ENCODE measurements at places on chromosomes 11 and 22.

- no peak for DNase-seq
Observed at GRCh38 chr11:72030472-72031045, 31.9 kb downstream of the IL18BP start.

GRCh38 chr22:24424901-24425775, 2.3 kb upstream of the ADORA2A start:
- DNase-seq: no peak

- DNase-seq: no peak
Observed at GRCh38 chr11:64976651-64977050, 4.7 kb upstream of the MAJIN start.

DNA sequence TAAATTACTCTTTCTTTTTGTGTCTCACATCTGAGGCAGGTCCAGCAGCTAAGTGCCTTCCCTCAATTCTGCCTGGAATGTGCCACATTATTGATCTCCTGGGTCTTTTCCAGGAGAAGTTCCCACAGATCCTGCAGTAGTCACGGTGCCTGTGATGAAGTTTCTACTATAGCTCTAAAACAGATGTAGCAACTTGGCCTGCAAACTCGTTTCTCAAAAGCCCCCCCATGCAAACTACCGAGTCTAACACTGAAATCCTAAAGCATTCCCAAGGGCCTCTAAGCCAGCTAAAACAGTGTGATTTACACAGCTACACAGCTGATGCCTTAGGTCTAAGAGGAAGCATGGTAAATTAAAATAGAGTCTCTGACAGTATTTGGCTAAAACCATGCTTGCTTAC, 54.3 kb downstream of the DDI1 start:
- DNase-seq: no peak

DNA sequence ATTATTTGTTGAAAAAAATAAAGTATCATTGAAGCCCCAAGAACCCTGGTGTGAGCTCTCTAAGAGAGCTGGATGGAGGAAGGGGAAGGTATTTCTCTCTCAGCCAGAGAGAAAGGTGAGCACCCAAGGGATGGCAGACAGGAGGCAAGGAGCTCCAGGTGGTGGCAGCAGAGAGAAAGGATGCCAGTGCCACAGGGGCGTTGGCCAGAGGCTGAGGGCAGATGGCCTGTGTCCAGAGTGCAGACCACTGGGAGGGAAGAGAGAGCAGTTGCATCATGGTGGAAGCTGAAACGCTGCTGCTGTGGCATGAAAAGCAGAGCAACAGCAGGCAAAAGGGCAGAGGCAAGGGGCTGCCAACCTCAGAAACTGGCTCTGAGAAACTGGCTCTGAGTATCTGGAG, 8.5 kb downstream of the SPON1 start:
- DNase-seq: no peak

- no peak for DNase-seq
Observed at GRCh38 chr11:118653684-118654390, 25.6 kb downstream of the TREH start.

DNA sequence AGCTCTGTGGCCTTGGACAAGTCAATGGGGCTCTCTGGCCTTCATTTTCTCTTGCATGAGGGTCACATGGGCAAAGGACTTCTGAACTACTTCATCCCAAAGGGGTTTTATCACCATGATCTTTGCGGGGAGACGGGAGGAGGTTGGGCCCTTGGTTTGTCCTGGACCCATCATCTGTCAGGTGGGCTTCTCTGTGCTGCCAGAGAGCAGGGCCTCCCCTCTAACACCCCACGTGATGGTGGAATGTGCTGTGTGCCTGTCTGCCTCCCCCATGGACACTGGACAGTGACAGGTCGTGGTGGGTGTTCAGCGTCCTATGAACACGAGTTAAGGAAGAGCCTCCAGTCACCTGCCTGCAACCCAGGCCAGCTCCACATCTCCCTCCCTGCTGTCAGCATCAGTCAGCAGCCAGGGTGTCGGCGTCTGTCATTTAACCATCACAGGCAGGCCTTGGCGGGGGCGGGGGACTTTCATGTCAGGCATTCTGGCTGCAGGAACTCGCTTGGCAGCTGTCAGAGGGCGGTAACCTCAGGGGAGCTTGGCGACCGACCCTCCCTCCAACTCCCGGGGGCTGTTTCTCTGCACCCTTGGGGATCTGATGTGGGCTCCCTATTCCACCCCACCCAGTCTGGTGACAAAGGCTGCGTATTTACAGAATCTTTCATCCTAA, 2.6 kb upstream of the SUN2 start:
- peak; percentile 78 for DNase-seq

- DNase-seq: no peak
Observed at GRCh38 chr22:35463231-35463933, 63.4 kb downstream of the MCM5 start.

DNA sequence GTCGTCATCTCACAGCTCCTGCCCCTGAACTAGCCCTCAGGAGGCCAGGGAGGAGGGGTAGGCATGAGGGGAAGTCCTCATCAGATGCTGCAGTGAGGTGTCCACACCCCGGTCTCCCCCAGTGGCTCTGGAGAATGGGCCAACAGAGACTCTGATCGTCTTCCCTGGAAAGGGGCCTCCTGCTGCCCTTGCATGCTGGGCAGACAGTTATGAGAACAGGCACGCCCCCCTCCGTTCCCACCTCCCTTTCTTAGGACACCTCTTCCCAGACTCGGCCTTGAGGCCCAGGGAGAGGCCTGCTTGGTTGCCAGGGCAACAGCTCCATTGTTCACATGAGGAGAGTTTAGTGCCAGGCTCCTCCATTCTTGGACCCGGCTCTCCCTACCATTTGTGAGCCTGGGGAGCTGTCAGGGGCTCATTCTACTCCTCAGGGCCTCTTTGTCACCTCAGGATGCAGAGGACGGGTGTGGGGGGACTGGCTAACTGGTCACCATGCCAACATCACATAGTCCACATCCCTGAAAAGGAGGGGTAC, 157.7 kb downstream of the TTC17 start:
- no peak for DNase-seq

DNA sequence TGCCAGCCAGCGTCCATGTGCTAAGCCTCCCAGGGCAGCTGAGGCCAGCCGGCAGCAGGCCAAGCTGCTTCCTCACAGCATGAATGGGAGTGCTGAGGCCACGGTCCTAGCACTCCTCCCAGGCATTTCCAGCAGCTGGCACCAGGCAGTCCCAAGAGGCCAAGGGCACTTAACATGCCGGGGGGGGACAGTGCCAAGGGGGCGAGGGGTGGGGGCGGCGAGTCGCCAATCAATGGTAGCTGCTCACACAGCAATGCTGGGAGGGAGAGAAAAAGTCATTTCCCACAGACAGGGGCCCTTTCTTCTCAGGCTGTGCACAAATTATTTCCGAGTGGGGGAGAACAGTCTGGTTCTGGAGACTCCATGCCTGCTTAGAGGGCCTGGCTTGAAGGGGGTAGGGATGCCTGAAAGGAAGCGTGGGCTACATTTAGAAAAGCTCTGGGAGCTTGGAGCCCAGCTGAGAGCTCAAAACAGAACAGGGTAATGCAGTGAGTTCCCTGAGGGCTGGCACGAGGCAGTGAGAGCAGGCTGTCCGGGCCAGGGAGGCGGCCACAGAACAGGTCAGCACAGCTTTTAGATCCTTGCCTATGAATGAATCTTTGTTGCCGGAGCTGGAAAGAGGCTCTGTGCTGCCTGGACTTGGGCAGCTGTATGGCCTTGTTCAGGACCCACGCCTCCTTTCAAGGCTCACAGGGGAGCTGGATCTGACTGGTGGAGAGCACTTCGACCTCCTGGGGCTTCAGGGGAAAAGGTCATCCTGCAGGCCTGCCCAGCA, 14.4 kb upstream of the TBC1D10A start:
- no peak for DNase-seq

GRCh38 chr22:20264614-20265452, 3.3 kb downstream of the RTN4R start:
- no peak for DNase-seq

DNA sequence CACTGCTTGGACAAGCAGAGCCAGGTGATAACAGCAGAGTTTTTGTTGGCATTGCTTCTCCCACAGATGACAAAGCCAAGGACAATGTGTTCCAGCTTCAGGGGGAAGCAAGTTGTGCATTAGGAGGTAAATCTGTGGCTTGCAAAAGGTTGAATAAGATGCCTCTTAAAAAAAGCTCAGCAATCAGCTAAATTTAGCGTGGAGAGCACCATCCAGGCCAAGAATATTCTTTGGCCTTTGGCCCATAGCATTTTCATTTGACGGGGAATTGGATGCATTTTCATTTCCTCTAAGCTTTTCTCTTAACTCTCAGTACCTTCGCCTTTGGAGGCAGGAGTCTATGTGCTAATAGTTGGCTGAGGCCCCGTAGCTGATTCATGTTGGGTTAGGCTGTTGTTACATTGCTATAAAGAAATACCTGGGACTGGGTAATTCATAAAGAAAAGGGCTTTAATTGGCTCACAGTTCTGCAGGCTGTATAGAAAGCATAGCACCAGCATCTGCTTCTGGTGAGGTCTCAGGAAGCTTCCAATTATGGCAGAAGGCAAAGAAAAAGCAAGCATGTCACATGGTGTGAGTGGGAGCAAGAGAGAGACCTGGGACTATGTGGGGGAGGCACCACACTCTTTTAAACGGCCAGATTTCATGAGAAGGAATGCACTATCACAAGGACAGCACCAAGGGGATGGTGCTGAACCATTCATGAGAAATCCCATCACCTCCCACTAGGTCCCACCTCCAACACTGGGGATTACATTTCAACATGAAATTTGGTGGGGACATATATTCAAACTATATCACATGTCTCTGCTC, 350.1 kb upstream of the C11orf87 start:
- DNase-seq: no peak

DNA sequence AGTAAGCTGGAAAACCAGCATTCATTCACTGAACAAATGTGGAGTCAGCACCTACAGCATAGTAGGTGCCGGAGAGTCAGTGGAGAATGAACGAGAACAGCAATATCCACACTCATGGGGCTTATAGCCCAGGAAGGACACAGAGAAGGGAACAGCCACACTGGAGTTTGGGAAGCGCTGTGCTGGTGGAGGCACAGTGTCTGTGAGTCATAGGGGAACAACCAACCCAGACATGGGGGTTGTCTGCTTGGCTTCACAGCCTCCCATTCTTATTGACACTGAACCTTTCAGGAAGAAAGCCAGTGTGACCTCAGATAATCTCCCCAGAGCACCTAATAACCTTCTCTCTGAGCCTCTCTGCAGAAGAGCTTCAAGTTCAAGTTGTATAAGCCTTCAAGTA, 56.6 kb upstream of the UBASH3B start:
- DNase-seq: no peak

- no peak for DNase-seq
Observed at GRCh38 chr22:39175353-39176142, 23.1 kb upstream of the CBX7 start.

DNA sequence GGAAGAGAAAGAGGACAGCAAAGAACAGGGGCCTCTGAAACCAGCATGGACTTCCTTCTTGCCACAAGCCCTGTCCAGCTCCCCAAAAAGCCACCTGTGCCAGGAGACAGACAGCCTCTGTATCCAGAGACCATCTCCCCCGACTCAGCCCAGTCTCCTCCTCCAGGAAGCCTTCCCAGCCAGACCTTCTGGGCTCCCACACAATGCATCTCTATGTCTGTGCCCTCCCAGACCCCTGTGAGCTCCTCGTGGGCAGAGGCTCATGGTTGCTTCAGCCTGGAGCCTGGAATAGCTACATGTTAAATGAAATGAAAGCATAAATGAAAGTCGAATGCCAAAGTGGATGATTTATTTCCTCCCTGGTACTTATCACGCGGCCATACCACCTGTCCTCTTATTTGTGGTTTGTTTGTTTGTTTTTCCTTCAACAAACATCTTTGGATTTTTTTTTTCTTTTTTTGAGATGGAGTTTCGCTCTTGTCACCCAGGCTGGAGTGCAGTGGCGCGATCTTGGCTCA, 7.3 kb upstream of the ARAP1 start:
- DNase-seq: no peak

- DNase-seq: no peak
Observed at GRCh38 chr11:118449316-118449918, 13.1 kb downstream of the KMT2A start.

GRCh38 chr22:28116219-28116673, 197.2 kb upstream of the PITPNB start:
- DNase-seq: no peak

- no peak for DNase-seq
Observed at GRCh38 chr11:93895106-93895862, 44.9 kb upstream of the VSTM5 start.

DNA sequence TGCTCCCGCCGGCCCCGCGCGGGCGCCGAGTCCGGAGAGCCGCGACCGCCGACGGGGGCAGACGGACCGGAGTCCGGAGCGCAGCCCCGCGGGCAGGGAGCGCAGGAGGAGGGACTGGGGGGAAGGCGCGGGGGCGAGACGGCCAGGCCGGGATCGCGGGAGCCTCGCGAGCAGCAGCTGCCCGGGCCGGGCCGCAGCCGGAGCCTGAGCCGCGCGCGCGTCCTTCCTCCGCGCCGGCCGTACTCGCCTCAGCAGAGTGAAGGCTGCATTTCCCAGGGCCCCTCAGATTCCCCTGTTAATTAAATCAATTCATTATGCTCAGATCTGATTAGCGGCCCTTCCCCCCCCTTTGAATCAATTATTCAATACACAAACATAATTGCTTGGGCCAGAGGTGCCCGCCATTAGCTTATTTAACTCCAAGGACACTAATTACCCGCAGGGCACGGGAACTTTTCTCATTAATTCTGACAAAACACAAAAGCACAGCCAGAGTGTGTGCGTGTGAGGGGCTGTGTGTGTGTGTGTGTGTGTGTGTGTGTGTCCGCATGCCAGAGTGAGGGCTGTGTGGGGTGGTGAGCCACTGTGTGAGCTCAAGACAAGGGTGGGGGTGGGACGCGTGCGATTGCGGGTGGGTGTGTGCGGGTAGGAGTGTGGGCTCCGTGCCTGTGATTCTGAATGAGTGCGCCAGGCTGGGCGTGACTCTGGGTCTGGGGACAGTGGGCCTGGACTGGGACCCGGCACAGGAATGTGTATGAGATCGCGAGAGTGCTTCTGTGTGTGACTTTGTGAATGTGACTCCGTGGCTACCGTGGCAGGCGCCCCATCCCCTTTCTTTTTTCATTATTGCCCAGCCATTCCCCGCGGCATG, 5.1 kb upstream of the LMO1 start:
- DNase-seq: no peak

DNA sequence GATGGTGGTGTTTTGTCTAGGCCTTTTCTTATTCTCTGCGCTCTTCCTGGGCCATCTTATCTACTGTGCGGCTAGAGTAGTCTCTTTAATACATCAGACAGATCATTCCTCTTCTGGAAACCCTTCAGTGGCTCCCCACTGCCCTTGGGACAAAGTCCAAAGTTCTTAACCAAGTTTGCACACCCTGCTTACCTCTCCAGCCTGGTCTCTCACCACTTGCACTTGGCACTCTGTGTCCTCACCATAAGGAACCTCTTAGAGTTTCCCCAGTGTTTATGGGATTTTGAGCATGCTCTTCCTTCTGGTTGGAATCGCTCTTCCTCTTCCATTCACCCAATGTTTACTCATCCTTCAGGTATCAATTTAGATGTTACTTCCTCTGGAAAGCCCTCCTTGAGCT, 5.2 kb upstream of the SPTBN2 start:
- no peak for DNase-seq

- no peak for DNase-seq
Observed at GRCh38 chr22:33109514-33110430, 51.6 kb upstream of the SYN3 start.

All from activated naive CD4-positive, alpha-beta T cell treated with Interleukin-2 at 50 U/mL for 16 hours (primary cell).